ENCODE measurements at places on chromosomes 3 and 15.

- no peak for DNase-seq
These were observed 262.1 kb downstream of the NAALADL2 start for GRCh38 chr3:175121225-175121624.

GRCh38 chr15:83913034-83913632 lies 259.2 kb downstream of the ADAMTSL3 start:
- no peak for DNase-seq

DNA sequence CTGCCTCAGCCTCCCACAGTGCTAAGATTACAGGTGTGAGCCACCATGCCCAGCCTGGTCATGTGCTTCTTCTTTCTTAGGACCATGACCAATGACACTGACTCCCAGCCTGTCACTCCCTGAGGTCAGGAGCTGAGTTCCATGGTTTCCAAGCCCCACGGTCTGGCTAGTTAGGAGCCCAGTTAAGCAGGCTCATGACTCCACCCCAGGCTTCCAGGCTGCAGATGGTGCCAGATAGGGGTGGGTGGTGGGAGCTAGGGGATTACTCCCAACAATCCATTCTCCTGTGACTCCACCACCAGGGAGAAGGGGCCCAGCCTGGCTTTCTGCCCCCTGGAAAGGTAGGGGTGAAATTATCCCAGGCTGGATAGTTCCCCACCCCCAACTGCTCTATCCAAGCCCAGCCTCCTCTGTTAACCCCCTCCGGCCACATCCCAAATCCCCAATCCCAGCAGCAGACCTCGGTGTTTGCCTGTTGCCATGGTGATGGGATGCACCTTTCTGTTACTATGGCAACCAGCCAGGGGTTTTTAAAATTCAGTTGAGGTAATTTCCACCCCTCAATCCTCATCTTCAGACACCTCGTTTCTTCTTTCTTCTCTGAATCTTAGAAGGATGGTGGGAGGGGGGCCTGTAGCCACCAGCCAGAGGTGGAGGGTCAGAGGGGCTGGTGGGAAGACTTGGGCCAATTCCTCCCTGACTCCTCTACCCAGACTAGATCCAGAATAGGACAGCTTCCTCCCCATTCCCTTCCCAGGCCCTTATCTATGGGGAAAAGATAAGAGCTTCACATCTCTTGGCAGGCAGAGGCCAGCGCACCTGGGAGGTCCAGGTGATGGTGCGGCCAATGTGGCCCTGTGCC lies 22.5 kb upstream of the SEMA3F start:
- no peak for DNase-seq

DNA sequence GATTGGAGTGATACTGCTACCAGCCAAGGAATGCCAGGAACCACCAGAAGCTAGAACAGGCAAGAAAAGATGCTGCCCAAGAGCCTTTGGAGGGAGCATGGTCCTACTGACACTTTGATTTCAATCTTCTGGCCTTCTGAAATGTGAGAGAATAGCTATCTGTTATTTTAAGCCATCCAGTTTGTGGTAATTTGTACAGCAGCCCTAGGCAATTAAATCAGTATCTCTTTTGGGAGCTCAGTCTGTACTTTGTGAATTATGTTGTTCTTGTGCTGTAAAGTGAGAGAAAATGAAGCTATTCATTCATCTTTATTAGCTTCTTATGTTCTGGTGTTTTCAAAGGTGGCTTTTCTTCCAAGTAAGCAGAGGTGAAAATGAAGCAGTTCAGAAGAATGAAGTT lies 381.3 kb downstream of the PDCD6IP start:
- DNase-seq: no peak

- DNase-seq: no peak
These were observed 62.2 kb upstream of the MCF2L2 start for GRCh38 chr3:183490653-183491052.

GRCh38 chr3:127147291-127147885 lies 45.5 kb upstream of the PRR23E start:
- no peak for DNase-seq

GRCh38 chr3:55373423-55373822 lies 113.7 kb downstream of the WNT5A start:
- no peak for DNase-seq

- no peak for DNase-seq
These were observed 28.3 kb downstream of the PLXND1 start for GRCh38 chr3:129577925-129578786.

GRCh38 chr3:172076212-172076611 lies 36.8 kb downstream of the FNDC3B start:
- DNase-seq: no peak

- no peak for DNase-seq
These were observed 97.3 kb upstream of the ROPN1 start for GRCh38 chr3:124089214-124089613.

DNA sequence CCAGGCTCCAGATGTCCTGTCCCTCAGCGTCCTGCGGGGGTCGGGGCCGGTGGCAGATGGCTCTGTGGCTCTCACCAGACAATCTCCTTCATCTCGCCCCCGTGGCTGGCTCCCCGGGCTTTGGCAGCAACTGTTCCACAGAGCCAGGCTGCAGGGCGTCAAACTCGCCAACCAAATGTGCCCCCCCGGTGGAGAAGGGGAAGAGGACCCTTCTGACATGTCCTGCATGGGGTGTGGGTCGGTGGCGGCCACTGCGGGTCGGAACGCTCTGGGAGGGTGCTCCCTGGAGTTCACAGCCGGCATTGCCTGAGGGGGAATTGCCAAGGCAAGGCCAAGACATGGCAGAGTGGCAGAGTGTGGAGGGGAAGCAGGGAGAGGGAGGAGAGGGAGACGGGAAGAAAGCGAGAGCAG lies 36.0 kb downstream of the BDH1 start:
- DNase-seq: no peak
